Transverse colon (tissue), 4 donors: ENCODE measurements at places on chromosomes 3 and 15.

DNA sequence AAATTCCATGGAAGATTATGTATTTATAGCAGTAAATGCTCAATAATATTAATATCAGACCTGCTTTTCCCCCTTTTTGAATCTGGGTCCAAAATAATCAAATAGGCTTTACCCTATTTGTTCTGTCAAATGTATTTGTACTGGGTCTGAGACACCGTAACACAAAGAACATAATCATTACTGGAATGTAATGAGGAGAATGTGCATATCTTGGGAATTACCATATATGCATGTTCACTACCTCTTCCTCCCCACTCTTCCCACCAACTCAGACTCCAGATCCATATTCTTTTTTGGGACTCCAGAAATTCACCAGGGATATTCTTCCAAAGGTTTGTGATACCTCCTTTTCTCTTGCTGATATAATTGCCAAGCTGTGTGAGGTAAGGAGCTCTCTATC is 237.1 kb downstream of the KCNMB2 start:
- DNase-seq: no peak

- DNase-seq: peak; percentile 82
These were observed 120.1 kb downstream of the LIPC start for GRCh38 chr15:58551764-58552504.

GRCh38 chr3:38743043-38743442 is 73.0 kb downstream of the SCN10A start:
- no peak for DNase-seq

DNA sequence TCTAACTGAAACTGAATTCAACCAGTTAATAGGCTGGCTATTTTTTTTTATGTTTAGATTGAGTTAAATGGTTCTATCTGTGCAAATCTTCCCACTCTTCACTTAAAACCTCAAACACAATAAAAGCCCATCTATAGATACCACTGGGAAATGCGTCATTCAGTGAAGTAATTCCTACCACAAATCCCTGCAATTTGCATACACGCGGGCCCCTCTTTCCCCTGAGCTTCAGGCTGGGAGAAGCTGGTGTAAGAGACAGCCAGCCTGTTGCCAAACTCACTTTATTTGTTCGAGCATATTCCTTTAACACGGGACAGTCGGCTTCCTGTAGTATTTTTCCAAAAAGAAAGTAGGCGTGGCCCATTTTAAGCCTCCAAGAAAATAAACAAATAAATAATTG is 26.0 kb upstream of the MCTP2 start:
- DNase-seq: no peak

- DNase-seq: no peak
These were observed 565.9 kb downstream of the PDCD6IP start for GRCh38 chr3:34364335-34364734.

DNA sequence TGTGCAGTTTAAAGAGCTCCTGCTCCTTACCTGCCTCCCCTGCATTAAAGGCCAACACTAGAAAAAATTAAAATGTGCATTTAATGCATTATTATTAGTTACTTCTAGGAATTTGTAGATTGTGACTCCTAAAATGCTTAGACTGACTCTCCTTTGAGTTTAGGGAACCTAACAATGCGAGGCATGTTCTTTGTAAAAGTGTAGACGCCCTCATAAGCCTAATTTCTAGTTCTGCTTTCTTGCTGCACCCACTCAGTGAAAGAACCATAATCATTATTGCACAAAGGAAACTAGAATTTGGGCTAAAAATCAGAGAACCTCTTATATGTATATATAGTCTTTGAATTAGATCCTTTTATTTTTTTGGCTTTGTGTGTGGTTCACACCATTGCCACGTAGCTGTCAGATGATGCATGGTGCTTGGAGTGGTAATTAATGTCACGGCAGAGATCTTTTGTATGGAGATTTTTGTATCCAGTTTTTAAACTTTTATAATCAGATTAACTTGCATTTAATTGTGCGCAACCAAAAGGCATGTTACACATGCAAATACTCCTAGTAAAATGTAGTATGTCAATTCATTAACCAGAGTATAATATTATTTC is 710 bp downstream of the ABHD10 start:
- no peak for DNase-seq

DNA sequence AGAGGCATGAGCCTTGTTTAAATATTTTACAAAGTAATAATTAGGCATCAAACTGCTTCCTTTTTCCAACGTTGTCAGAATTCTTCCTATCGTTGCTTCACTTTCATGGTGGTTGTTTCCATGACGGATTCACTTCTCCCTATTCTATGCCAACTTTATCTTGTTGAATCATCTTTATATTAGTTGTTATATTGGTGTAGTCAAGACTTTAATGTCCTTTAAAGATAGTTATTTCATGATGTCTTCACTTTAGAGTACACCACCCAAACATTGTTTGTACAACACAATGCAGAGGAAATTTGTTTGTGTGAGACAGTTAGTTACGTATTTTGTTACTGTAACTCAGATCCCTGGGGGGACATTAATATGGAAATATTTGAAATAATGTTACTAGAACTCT is 61.9 kb downstream of the CRYBG3 start:
- DNase-seq: no peak

GRCh38 chr3:156483426-156483825 is 71.5 kb downstream of the SSR3 start:
- DNase-seq: no peak

GRCh38 chr3:112247900-112248299 is 46.1 kb downstream of the SLC9C1 start:
- DNase-seq: no peak

DNA sequence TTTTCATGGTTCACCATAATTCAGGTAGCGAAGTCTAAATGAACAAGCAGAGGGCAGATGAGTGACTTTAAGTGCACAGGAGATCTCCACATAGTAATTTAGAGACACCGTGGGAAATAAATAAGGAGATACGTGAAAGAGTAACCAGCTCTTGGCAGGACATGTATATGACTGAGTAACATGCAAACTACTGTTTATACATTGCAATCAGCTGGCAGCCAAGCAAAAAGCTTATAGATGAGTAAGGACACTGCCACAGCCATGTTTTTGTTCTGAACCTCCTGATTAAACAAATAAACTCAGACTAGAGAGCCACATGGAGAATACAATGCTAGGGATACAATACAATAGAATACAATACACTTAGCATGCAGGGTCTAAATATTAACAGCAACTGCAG is 252.4 kb downstream of the FHIT start:
- DNase-seq: no peak
